Pulmonary artery endothelial cell (primary cell): ENCODE measurements at places on chromosomes 13 and 19.

DNA sequence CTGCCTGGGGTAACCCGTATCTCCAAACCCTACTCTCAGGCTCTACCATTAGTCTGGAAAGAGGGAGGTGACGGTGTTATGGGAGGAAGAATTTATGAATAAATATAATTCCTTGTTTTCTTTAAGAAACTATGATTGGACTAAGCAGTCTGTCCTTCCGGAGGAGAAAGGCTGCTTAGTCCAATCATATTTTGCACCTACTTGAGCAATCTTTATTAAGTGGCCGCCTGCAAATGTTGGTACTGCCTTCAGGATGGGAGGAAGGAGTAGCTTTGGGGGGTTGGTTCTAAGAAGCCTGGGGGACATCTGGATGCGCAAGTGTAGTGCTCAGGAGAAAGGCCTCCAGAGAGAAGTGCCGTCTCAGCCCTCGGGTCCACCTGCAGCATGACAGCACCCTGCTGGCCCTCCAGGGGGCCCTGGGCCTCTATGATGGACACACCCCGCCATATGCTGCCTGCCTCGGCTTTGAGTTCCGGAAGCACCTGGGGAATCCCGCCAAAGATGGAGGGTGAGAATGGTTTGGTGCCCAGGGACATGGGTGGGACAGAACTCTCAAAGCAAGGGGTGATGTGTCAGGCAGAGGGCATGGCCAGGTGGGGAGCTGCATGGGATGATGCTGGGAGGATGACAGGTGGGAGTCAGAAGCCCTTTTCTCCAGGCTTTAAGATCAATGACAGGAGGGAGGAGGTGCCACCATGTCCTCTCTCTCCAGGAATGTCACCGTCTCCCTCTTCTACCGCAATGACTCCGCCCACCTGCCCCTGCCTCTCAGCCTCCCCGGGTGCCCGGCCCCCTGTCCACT, 4.1 kb downstream of the ACP4 start:
- DNase-seq = no peak

- no peak for DNase-seq
Observed at GRCh38 chr13:94233837-94234236, 245.6 kb downstream of the DCT start.

- DNase-seq = no peak
Observed at GRCh38 chr19:39223703-39224279, 19.7 kb upstream of the SYCN start.

GRCh38 chr13:100392709-100393630, 195.6 kb downstream of the GGACT start:
- DNase-seq = peak; percentile 96

- DNase-seq = no peak
Observed at GRCh38 chr19:55640577-55641425, at the start of gene ZNF580. TSS of gene ZNF580 (plus strand) at chr19:55641002. CDS start at chr19:55642509, 1,507 bp downstream.

DNA sequence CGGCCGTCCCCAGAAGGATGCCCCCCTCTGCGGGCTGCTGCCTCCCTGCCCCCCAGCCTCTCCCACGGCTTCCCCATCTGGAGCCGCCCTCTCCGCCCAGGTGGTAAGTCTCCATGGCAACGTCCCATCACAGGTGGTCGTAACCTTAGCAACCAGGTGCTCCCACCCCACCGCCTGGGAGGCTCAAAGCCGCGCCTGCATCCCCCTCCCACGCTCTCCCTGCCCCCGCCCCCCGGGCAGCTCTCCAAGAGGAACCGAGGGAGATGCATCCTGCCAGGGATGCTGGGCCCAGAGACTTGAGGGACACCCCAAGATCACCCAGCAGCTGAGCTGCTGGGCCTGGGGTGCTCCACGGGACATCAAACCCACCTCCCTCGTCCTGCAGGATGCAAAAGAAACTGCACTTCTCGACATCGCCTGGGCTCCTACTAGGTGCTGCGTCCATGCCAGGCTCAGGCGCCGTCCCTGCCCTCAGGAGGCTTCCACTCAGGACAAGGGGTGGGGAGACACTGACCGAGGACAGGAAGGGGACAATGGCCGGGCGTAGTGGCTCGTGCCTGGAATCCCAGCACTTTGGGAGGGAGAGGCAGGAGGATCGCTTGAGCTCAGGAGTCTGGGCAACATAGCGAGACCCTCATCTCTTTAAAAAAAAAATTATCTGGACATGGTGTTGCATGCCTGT, 5.0 kb upstream of the LINGO3 start:
- no peak for DNase-seq

DNA sequence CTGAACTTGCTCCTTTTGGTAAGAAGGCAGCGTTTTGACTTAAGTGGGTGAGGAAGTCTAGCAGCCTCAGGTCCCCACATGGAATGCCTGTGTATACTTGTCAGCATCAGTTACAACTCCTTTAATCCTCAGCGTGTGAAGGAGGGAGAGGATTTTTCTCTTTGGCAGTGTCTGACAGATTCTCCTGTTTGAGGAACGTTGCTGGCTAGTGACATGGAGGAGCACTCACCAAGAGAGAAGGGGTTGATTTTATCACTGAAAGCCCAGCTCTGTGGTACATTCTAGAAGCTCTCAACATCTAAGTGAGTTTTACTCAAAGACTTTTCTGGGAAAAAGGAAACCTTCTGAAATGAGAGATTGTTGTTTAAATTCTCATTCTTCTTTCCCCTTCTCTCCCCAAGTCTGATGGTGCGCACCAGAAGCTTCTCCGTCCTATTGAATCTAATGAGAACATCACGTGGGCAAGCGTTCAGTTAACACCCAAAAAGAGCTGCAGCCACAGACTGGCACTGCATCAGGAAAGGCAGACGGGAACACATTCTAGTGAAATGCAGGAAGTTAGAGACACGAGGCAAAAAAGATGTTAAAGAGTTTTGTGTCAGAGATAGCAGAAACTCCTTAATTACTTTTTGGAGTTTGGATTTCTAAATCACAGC, 58.2 kb downstream of the GJA3 start:
- no peak for DNase-seq

DNA sequence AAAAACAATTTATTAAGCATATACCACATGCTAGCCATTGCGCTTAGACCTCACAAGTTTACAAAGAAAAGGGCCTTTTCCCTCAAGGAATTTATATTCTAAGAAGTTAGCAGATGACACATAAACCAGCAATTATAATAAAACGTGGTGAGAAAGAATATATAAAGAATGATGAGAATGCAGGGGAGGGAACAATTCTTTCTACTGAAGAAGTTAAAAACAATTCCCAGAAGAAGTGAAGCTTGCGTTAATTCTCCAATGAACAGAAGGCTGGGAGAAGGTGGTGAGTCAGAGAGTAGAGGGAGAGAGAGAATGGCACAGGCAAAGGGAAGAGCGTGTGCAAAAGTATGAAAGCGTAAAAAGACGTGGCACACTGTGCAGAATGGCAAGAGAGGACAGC, 69.5 kb upstream of the ZDHHC20 start:
- no peak for DNase-seq

GRCh38 chr13:114053026-114053425, 79.2 kb upstream of the C13orf46 start:
- DNase-seq = no peak

DNA sequence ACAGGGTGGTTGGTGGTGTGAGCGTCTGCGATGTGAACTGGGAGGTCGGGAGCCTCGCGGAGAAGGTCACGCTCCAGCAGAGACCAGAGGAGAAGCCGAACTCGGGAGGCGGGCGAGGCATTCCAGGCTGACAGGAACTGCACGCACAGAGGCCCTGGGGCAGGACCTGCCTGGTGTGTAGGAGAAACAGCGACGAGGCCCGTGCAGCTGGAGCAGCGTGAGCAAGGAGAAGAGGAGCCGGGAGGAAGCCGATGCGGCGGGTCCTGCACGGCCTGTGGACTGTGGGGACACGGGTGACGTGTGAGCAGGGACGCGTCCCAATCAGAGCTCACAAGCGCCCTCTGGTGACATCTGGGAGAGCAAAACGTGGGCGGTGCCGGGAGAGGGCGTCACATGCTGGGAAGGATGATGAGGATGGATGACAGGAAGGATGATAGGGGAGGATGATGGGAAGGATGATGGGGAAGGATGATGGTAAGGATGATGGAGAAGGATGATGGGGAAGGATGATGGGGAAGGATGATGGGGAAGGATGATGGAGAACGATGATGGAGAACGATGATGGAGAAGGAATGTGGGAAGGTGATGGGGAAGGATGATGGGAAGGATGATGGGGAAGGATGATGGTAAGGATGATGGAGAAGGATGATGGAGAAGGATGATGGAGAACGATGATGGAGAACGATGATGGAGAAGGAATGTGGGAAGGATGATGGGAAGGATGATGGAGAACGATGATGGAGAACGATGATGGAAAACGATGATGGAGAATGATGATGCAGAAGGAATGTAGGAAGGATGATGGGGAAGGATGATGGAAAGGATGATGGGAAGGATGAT, 16.1 kb upstream of the MADCAM1 start:
- DNase-seq = no peak

GRCh38 chr19:42568006-42568405, 26.7 kb downstream of the CEACAM8 start:
- no peak for DNase-seq

GRCh38 chr13:33092073-33092987, 76.1 kb downstream of the KL start:
- peak; percentile 32 for DNase-seq

GRCh38 chr19:54790711-54791110, 12.7 kb upstream of the KIR2DL4 start:
- DNase-seq = no peak

- DNase-seq = no peak
Observed at GRCh38 chr13:76349700-76350099, 536.5 kb downstream of the KCTD12 start.

DNA sequence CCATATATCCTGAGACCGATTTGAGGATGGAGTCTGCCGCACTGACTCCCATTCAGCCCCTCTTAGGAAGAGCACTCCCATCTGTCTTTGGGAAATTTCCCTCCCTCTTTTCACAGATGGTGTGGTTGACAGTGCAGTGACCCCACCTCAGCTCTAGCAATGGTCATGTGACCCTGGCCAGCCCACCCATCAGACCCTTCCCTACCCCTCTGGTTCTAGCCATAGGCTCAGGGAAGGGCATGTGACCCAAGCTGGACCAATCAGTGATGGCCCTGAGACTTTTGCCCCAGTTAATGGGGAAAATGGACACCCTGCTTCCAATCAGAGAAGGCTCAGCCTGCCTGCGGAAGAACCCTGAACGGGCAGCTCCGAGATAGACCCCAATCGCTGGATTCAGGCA, 26.3 kb downstream of the IL12RB1 start:
- DNase-seq = no peak

- no peak for DNase-seq
Observed at GRCh38 chr13:58165617-58166016, 534.1 kb downstream of the PCDH17 start.

- no peak for DNase-seq
Observed at GRCh38 chr19:38443458-38443999, 10.0 kb downstream of the RYR1 start.

- DNase-seq = no peak
Observed at GRCh38 chr13:82257790-82258507, 1624.3 kb downstream of the SLITRK1 start.

DNA sequence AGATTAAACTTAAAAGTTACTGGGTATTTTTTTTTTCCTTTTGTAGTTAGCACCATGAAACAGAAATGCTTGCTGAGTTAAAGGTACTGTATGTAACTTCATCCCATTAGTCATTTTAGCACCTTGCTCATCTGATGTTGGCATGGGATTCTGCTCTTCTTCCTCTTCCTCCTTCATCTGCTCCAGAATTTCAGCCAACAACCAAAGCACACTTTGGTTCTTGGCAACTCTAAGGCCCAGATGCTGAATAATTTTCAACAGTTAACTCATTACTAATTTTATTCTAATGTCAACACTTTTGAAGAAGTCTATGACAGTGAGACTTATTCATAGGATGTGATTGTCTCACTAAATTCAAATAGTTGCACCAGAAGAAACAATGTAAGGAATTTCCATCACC, 359.2 kb downstream of the KCTD12 start:
- DNase-seq = no peak

DNA sequence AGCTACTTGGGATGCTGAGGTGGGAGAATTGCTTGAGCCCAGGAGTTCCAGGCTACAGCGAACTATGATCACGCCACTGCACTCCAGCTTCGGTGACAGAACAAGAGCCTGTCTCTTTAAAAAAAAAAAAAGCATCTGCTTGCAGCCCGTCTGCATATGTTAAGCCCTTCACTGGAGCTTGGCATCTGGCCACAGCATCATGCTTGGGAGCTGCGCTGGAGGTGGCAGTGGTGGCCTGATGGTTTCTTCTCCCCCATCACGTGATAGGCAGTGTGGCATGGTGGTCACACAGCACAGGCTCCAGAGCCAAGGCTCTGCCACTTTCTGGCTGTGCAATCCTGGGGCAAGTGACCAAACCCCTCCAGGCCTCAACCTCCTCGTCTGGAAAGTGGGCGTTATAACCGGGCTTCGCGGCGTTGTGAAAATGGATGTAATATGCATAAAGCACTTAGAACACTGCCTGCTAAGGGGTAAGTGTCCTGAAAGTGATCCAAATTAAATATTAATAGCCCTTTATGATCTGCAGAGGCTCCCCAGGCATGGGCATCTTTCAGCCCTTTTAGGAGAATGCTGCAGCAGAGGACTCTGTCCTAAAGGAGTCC, 24.4 kb downstream of the MARK4 start:
- DNase-seq = no peak

GRCh38 chr13:63851526-63851925, 2435.9 kb upstream of the PCDH20 start:
- DNase-seq = no peak

- no peak for DNase-seq
Observed at GRCh38 chr13:29754473-29754806, 96.0 kb downstream of the UBL3 start.

DNA sequence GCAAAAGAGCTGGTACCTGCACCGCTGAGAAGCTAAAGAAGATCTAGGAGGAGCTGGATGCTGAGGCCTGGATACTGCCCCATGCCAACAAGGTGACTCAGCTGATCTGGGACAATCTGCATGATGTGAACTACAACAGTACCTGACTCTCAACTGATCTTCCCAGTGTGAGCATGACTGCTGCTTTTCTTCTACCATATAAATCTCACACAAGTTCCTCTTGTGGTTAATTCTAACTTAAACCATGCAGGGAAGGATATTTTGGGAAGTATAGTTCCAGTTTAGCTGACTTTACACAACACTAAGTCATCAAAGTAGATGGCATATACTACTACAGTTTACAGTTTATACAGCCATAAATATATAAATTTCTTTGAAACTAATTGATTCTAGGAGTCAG, 91.9 kb downstream of the SLAIN1 start:
- no peak for DNase-seq

DNA sequence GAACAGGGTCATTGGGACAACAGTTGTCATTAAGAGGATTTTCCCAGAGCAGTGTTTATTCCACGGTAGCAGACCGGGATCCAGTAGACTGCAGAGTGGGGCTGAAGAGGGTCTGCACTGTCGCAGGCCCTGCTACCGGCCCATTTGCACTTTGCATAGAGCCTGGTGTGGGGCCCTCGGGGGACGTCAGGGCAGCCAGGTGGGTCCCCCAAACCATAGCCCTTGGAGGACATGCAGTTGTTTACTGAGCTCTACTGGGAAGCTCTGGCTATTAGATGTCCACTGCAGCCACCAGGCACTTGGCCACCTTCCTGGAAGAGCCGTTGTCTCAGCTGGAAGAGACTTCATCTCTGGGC, 45.8 kb downstream of the SLC7A9 start:
- DNase-seq = no peak

- DNase-seq = peak; percentile 35
Observed at GRCh38 chr13:98476538-98476966, 100.4 kb downstream of the STK24 start.
